GM23338 (cell line): ENCODE measurements at places on chromosomes 4 and X.

DNA sequence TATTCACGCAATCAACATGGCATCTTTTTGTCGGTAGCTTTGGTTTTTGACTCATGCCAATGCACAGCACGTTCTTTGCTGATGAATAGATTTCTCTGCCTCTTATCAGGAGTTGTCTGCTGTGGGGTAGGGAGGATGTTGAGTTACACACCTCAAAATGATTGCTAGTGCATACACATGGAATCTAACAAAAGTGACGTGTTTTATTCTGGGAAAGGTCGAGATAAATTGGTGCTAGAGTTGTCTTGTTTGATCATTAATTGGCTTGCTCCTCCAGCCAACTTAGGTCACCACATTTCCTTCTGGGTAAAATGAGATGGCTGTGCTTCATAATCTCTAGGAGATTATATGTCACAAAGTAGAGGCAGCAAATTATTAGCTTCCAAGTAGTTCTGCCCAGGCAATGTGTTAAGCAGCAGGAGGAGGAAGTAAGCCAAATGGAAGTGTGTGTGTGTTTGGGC, 3.9 kb downstream of the RAB9A start:
- peaks cover 34% of the 10 kb centered on the region for H3K4me1 ChIP-seq
- H3K4me3 ChIP-seq = no peak overlapping the region
- no peak for DNase-seq
- H3K27me3 ChIP-seq = peaks cover 6% of the 10 kb centered on the region; the same call in 1 of the 2 replicates
- peak overlapping the region; percentile 59; the same call in 1 of the 2 replicates for H3K27ac ChIP-seq

GRCh38 chr4:79528241-79528706, 120.2 kb upstream of the GK2 start:
- H3K36me3 ChIP-seq = no peaks in the 10 kb centered on the region
- no peak for DNase-seq
- H3K4me3 ChIP-seq = no peak overlapping the region
- H3K27ac ChIP-seq = no peak overlapping the region

DNA sequence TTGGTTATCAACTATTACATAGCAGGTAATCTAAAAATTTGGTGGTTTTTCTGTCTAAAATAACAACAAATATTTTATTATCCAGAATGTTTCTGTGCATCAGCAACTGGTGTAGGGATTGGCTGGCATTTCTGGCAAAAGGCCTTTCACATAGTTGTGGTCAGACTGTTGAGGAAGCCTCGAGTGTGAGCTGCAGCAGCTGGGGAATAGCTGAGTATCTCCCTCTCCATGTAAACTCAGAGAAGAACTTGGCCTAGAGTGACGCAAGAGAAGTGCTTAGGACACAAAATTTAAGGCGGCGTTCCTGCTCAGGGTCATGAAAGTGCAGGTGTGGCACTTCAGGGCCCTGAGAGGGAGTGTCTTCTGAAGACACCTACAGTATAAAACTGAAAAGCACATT, 558.9 kb downstream of the SPOCK3 start:
- no peaks in the 10 kb centered on the region for H3K36me3 ChIP-seq
- H3K4me1 ChIP-seq = no peaks in the 10 kb centered on the region
- no peaks in the 10 kb centered on the region for H3K27me3 ChIP-seq

- H3K27me3 ChIP-seq = no peaks in the 10 kb centered on the region
- H3K4me1 ChIP-seq = 0 out of 2 replicates have a peak, but pooled peaks cover 3% of the 10 kb centered on the region
- H3K36me3 ChIP-seq = no peaks in the 10 kb centered on the region
- no peak overlapping the region for H3K4me3 ChIP-seq
- DNase-seq = no peak
Measured at GRCh38 chr4:104868958-104869357, 277.7 kb upstream of the TET2 start.

- no peaks in the 10 kb centered on the region for H3K36me3 ChIP-seq
- DNase-seq = peak; percentile 72
- peaks cover 25% of the 10 kb centered on the region for H3K4me1 ChIP-seq
- H3K4me3 ChIP-seq = peak overlapping the region; percentile 82
- H3K27ac ChIP-seq = no peak overlapping the region
- H3K27me3 ChIP-seq = peaks cover 29% of the 10 kb centered on the region
Measured at GRCh38 chr4:156970501-156971164, 966 bp downstream of the PDGFC start.

DNA sequence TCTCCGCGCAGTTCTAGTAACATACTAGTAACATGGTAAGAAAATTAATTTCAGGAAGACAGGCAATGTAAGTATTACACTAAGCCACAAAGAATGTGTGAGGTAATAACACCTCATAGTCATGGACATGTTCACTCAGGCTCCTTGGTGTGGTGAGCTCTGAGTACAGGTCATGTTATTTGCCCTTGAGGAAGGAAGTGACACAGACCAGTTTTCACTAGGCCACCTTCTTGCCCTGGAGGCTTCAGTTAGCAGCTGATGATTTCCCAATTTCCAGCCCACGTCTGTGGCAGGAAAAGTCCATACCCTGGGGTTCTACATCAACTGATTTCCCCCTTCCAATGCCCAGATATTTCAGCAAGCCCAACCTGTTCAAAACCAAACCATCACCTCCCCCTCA, 6.7 kb downstream of the APOO start:
- H3K4me1 ChIP-seq = peaks cover 21% of the 10 kb centered on the region
- H3K27ac ChIP-seq = no peak overlapping the region
- H3K27me3 ChIP-seq = no peaks in the 10 kb centered on the region
- no peak overlapping the region for H3K4me3 ChIP-seq
- no peak for DNase-seq

DNA sequence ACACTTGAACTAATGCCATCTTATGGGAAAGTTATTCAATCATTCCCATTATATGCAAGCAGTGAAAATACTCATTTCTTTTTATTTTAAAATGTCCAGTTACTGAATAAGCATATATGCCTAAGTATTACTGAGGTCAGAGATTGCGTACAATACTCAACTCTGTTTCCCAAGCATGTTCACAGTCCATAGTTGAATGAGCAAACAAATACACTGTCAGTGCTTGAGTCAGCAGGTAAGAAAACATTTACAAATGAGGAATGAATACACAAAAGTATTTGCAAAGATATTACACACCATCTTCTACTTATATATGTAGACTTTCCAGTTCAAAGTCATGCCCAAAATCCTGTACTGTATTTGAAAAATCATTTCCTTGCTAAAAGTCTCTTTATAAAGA, 74.1 kb downstream of the TSPAN5 start:
- peaks cover 2% of the 10 kb centered on the region; the same call in 1 of the 2 replicates for H3K4me1 ChIP-seq
- no peak overlapping the region for H3K27ac ChIP-seq
- no peak overlapping the region for H3K4me3 ChIP-seq
- no peaks in the 10 kb centered on the region for H3K27me3 ChIP-seq

DNA sequence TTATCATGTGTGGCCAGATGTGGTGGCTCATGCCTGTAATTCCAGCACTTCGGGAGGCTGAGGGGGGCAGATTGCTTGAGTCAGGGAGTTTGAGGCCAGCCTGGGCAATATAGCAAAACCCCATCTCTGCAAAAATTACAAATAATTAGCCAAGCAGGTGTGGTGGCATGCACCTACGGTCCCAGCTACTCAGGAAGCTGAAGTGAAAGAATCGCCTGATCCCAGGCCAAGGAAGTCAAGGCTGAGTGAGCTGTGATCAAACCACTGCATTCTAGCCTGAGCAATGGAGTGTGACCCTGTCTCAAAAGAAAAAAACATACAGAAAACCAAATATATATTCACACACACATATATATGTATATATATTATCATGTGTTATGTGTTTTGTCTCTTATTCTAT, 15.0 kb downstream of the APELA start:
- H3K27ac ChIP-seq = peak overlapping the region; percentile 63
- H3K27me3 ChIP-seq = no peaks in the 10 kb centered on the region
- no peak overlapping the region for H3K4me3 ChIP-seq
- H3K36me3 ChIP-seq = peaks cover 34% of the 10 kb centered on the region
- peaks cover 26% of the 10 kb centered on the region for H3K4me1 ChIP-seq
- no peak for DNase-seq

DNA sequence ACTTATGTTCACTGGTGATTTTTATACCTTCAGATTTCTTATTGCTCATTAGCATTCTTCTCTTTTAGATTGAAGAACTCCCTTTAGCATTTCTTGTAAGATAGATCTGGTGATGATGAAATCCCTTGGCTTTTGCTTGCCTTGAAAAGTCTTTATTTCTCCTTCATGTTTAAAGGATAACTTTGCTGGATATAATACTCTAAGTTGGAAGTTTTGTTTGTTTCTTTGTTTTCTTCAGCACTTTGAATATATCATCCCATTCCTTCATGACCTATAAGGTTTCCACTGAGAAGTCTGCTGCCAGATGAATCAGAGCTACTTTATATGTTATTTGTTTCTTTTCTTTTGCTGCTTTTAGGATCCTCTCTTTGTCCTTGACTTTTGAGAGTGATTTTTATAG, 18.5 kb downstream of the CC2D2A start:
- no peak overlapping the region for H3K27ac ChIP-seq
- DNase-seq = no peak
- H3K4me3 ChIP-seq = no peak overlapping the region
- no peaks in the 10 kb centered on the region for H3K27me3 ChIP-seq
- H3K36me3 ChIP-seq = no peaks in the 10 kb centered on the region

DNA sequence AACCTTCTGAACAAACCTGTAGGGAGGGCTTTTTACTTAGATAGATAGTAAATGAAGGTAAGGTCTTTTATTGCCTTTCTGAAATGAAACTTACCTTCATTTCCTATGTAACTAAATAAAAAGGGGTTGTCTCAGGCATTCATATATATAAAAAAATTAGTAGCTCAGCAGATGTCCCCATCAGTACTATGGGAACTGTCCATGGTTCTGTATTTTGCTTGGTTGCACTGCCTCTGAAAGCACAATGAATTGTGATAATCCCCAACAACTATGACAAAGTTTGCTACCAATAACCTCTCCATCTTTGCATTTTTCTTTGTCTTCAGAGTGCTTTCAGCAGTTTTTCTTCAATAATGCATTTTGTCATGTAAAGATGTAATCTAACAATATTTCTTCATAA, 222.4 kb downstream of the SLIT2 start:
- H3K4me1 ChIP-seq = no peaks in the 10 kb centered on the region
- H3K27ac ChIP-seq = no peak overlapping the region
- H3K4me3 ChIP-seq = no peak overlapping the region
- no peaks in the 10 kb centered on the region for H3K36me3 ChIP-seq

GRCh38 chr4:87901422-87901992, 68.7 kb downstream of the MEPE start:
- H3K4me3 ChIP-seq = no peak overlapping the region
- no peaks in the 10 kb centered on the region for H3K27me3 ChIP-seq
- DNase-seq = no peak
- H3K36me3 ChIP-seq = no peaks in the 10 kb centered on the region

DNA sequence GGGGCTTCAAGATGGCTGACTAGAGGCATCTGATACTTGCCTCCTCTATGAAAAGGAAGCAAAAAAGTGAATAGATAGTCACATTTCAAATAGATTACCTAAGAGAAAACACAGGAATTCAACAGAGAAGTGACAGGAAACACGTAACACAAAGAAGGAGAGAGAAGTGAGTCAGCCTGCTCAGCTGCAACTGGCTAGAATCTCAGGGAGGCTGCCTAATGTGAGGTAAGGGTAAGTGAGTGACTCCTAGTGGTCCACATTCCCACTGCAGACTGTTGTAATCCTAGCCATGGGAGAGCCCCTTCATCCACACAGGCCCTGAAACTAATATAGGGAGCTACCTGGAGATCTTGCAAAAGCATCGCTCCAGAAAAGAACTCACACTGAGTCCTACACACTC, 179.2 kb downstream of the SLC7A11 start:
- peak; percentile 60 for DNase-seq
- no peak overlapping the region for H3K27ac ChIP-seq
- H3K36me3 ChIP-seq = no peaks in the 10 kb centered on the region
- no peaks in the 10 kb centered on the region for H3K4me1 ChIP-seq
- H3K4me3 ChIP-seq = no peak overlapping the region

DNA sequence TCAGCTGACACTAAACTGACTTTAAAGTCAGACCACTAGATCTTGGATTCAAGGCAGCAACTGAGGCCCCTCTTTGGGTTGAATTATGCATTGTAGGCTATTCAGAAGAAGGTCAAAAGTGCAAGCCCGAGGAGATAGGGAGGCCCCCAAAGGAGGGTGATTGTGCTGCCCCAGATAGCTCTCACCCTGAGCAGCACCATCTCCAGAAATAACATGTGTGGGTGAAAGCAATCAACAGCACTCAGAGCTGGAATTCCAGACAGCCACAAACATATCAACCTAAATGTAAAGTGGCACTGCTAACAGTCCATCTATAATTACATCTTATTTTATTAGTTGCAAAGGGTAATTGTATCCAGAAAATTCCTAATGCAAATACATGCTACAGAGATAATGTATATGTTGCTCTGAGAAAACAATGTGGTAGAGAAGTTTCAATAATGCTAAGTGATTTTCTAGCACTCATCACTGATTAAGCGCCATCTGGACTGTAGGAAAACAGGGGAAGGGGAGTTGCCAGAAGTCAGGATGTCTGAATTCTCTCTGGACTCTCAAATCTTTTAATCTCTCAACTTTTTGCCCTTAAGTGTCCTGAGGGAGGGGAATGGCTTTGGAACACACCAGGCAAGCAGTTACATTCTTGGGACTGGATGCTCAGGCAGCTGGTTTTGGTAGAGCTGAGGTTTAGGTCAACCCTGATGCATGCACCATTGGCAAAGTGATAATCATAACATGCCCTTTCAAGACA, 61.8 kb upstream of the SFRP2 start:
- no peak for DNase-seq
- H3K27me3 ChIP-seq = no peaks in the 10 kb centered on the region
- no peaks in the 10 kb centered on the region for H3K36me3 ChIP-seq
- no peaks in the 10 kb centered on the region for H3K4me1 ChIP-seq
- H3K4me3 ChIP-seq = no peak overlapping the region
- H3K27ac ChIP-seq = no peak overlapping the region
